ELR (cell line): ENCODE measurements at places on chromosomes 7 and 10.

DNA sequence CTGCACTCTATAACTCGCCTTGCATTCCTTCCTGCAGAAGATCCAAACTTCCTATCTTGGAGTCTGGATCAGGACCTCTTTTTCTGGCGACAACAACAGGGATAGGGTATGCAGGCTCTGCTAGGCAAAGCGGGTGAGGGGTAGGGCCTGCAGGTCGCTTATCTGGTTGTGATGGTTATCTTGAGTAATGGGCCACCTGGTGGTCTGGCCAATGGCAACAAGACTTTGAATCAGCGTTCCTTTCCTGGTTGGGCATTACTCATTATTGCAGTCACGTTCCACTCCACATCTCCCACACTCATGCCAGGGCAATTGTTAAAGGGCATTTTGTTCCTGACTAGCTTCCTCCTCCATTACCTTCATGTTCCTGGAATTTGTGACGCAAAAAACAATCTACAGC is 48.4 kb upstream of the PLXDC2 start:
- no peak for DNase-seq

GRCh38 chr7:84712374-84713121 is 474.3 kb downstream of the SEMA3D start:
- DNase-seq: no peak

- DNase-seq: no peak
Measured at GRCh38 chr7:98194672-98195457, 16.4 kb upstream of the BHLHA15 start.

DNA sequence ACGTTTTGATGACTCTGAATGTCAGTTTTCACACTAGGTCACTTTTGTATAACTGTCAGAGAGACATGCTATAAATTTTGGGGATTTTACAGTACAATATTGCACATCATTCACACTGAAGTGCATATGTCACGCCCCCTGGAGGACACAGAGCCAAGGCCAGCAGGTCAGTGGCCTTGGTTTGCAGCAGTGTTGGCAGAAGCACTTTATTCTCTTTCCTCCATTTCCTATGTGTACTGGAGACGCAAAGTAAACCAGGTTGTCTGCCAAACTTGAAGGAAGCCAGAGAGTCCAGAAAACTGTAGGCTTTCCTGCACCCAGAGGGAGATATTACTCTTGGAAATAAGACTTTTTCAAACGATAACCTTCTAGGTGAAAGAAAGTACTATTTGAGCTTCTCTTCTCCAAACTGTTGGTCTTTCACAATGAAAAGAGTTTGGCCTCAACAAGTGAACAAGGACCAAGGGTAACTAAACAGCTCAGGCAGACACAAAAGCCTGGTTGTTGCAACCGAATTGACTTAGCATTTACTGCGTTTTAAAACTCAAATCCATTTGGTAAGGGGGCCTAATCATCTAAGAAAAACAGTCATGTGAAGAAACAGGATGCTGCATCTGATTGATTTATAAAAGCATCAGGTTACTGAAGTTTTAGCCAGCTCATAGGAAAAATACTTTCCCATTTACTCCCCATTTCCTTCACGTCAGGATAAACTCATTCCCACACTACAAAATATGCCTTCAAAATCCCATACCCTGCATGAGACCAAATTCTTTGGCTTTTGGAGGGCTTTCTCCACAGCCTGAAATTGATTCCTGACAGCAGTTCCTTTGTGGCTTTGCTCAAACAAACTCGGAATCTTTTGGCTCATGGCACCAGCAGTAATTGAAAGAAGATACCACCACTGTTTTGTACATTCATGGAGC is 83.0 kb upstream of the SEC61G start:
- DNase-seq: peak; percentile 62

DNA sequence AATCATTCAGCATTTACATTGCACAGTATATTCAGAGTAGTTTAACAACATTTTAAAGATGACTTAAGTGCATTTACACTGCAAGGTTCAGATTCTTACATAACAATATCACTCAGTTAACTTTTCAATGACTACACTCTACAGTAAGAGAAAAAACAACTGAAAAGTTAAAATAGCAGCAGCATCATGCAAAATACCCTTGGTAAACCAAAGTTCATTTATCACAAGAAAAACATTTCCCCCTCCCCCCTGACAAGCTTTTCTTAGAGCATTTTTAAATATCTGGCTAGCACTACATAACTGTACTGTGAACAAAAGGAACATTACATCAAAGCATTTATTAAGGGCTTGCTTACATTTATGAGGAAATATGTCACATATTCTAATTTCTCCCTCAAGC is 179.5 kb upstream of the HGF start:
- no peak for DNase-seq

GRCh38 chr10:102627736-102628293 is 16.5 kb upstream of the TRIM8 start:
- DNase-seq: peak; percentile 85

DNA sequence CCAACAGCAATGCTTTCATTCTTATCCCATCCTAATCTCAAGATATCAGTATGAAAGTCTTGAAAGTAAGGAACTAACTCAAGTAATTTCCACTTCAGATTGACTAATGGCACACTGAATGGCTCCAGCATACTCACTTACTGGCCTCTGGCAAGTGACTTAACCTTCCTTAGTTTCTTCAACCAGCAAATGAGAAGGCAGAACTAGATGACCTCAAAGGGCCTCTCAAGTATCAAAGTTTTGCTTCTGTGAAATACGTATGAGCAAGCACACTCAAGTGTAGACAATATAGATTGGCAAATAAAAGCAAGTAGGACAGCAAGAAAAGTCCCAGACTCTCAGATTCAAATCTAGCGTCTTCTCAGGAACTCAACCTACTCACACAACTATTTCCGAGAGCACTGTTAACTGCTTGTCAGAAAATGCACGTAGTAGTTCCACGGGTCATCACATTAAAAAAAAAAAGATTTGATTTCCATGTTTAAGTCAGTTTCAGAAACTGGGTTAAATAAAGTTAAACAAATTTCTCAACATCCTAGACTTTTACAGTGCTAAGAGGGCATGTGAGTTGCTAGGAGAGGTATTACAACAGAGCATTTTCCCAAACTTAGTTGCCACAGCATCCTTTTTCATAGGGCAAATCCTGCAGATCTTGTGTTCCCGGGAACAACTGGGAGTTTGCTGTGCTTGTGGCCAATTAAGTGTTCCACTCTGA is 276.9 kb upstream of the KLF14 start:
- DNase-seq: peak; percentile 62

DNA sequence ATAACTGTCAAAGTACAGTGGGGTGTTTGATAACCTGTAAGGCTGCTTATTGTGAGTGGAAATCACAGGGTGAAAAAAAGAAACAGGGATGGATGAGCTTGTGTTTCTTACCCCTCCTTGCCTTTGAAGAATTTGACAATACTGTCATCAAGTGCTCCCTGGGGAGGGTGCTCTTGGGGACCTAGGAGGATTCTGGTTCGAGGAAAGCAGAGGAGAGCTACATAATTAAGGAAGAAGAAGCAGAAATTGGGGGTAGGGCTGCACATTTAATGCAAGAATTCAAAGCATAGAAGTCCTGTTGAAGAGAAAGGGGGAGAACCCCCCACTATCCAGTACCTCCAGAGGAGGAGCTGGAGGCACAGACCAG is 208.1 kb upstream of the PHYHIPL start:
- no peak for DNase-seq

DNA sequence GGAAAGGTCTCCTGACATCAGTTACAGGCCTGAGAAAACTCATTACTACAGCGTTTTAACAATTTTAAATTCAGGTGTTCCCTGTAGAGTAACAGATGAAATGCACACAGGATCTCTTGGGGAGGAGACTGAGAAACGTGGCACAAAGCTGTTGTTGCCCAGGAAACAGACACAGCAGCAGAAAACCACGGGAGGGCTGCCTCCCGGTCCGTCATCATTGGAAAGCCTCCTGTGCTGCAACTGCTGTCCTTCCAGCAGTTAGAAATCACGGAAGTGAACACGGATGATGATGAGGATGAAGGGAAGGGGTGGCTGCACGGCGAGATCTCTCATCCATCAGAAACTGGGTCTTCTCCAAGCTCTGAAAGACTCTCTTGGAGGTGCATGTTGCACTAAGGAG is 94.6 kb upstream of the RNF32 start:
- DNase-seq: no peak

- no peak for DNase-seq
Measured at GRCh38 chr7:123230603-123231002, 30.8 kb upstream of the SLC13A1 start.

DNA sequence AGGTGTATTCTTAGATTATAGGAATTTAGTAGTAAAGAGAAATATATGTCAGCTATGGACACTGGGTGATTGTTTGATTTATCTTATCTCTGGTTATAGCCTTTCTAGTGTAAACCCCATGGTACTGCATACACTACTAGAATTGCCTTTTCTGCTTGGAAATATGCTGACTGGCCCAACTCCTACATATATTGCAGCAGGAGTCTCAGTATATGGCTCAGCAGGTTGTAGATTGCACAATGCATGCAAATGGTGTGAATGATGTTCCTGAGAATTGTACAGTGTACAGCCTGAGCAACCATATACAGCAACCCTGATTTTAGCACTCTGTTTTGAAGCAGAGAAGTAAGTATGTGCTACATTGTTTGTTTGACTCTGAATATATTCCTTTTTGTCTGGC is 153.4 kb upstream of the NPY start:
- DNase-seq: no peak

GRCh38 chr10:28587270-28587969 is 54.5 kb downstream of the WAC start:
- DNase-seq: no peak
